ENCODE measurements at places on chromosomes 5 and 9.

GRCh38 chr5:32076699-32077695 is 97.1 kb downstream of the GOLPH3 start:
- peak; percentile 82 for DNase-seq

DNA sequence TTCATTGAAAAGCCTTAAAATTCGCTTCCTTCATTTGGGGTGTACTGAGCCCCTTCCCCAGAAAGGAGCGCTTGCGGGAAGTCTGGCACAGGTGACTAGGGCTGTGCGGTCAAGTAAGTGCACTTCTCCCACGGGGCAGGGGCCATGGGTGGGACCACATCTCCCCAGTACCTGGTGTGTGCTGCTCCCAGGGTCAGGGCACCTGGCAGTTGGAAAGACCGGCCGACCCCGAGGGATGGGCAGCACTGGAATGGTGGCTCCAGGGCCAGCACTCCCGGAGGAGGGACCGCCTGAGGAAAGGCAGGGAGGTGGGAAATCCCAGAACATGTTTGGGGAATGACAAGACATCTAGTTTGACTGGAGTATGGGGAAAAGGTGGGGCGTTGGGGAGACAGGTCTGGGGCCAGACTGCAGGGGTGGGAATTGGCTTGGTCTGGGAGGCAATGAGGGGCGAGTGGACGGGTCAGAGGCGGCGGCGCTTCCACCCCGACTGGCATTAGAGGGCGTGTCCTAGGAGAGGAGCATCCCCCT is 727 bp upstream of the GLIPR2 start:
- DNase-seq: no peak

- DNase-seq: no peak
Measured at GRCh38 chr9:110821064-110821463, 152.5 kb downstream of the MUSK start.

DNA sequence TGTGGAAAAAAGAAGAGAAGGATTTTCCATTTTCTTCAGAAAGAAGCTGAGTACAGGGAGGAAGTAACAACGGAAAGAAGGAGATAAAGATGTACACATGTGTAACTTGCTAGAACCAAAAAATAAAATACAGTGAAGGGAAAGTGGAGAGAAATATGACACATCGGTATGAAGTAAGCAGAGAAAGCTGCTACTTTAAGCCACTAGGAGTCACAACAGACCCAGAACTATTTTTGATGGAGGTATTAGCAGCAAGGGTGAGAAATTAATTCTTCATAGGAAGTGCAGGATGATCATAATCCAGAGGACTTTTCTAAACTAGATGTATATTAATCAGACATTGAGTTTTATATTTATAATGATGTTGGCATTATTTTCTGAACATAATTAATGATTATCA is 88.5 kb downstream of the FAM174A start:
- DNase-seq: no peak

DNA sequence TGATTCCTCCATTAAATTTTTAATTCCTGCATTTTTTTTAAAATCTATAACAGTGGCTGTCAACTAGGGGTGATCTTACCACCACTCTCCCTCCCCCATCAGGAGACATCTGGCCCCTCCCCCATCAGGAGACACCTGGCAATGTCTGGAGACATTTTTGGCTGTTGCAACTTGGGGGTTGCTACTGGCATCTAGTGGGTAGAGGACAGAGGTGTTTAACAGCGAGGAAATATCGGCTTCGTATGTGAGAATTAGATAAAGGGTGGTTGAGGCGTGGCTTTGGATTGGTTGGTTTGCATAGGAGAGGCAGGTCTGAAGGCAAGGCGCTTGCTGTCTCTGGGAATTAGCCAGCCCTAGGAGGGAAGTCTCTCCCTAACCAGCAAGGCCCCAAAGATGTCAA is 10.5 kb downstream of the CDHR2 start:
- no peak for DNase-seq

GRCh38 chr9:120436983-120437475 is 142.9 kb downstream of the CDK5RAP2 start:
- DNase-seq: no peak

DNA sequence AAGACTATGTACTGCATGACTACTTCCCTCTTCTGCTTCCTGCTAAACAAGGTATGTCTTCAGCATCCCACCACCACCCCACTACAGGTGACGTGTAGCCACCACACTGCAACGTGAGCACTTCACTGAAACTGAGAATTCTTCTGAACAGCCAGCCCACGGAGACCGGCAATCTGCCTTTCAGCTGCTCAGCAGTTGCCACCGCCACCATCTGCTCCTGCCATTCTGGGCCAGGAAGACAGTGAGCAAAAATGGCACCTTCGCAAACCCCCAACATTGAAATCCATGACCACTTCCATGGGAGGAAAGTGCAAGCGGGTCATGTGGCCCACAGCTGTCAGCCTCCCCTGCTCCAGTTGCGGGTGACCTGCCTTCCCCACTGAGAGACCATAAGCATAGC is 443.4 kb upstream of the ST8SIA4 start:
- no peak for DNase-seq

DNA sequence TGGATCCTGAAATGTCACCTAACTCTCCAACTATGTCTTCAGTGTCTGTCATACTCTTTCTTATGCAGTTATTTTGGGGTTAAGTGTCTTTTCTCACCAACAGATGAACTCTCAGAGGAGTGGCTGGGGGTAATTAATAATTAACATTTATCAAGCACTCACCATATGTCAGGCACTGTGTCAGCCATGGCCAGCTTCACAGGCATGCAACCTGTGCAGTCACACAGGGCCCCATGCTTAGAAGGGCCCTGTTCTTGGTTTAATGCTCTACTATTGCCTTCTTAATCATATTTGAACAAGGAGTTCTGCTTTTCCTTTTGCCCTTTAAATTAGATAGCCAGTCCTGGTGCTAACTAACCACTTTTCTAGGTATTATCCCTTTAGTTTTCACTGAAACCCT is 3.4 kb upstream of the GRPEL2 start:
- DNase-seq: no peak

GRCh38 chr9:93200989-93201334 is 17.0 kb downstream of the WNK2 start:
- DNase-seq: no peak

GRCh38 chr9:26723486-26723885 is 169.1 kb downstream of the CAAP1 start:
- no peak for DNase-seq

DNA sequence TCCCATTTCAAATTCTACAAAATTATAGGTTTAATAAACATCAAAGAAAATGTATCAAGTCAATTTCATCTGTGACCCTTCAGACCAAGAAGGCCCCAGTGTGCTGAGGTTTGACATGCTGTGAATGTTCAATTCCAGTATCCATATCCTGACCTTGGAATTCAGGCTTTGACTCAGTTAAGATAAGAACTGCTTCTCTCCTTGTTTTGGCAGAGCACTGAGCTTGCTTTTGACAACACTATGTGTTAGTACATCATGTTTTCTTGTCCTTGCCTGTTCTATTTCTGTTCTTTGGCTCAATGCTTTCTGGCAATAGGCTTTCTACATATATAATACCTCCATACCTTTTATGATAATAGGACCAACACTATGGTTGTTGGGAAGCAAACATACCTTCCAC is 105.6 kb downstream of the PLCXD3 start:
- no peak for DNase-seq

DNA sequence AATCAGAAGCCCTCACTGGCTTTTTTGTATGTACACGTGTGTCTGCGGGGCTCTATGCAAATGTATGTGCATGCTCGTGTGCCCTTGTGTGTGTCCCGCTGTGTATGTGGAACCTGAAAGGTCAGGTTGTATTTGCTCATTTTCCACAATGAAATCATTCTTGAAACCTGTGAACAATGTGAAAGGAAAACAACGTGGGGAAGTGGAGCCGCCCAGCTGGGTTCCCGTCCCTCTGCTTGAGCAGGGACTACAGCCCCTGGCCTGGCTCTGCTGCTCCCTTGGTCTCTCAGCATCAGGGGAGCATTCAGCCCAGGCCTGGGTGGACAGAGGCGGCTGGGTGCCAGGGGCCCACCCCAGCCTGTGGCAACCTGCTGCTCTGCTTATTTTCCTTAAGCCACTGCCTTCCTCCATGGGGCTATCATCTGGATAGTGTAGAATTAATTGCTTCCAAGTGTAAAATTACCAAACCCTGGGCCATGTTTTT is 3.0 kb downstream of the ECSCR start:
- DNase-seq: no peak

- DNase-seq: no peak
Measured at GRCh38 chr9:122087406-122088200, 5.5 kb downstream of the TTLL11 start.

DNA sequence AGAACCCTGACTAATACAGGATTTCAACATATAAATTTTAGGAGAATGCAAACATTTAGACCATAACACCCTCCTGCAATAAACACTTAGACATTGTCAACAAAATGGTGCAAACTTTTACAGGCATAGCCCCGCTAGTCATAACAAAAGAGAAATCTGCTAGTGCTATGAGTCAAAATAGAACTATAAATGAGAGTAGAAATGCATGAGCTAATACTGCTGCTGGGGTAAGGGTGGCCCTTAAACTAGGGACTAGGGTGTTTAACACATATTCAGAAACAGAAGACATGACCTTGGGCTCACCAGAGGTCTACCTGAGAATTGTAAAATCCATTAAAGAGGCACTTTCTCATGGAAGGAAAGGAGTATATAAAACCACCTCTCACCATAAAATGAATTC is 131.6 kb downstream of the TLR4 start:
- DNase-seq: no peak

GRCh38 chr5:145838276-145838675 is 3.1 kb upstream of the PRELID2 start:
- no peak for DNase-seq

DNA sequence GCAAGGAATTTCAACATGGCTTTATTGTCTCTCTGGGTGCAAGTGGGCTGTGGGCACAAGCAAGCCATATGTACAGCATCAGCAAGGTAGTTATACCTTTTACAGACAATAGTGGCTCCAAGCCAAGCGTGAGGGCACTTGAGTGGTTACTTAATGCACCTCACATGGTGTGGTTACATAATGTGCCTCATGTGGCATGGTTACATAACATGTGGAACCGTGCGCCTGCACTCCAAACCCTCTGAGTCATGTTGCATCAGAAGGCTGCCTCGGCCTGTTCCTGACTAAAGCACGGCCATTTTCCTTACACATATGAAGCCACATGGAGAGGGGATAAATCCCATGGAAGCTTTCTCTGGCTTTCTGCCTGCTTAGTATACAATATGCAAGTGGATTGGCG is 150.9 kb downstream of the OSTF1 start:
- DNase-seq: no peak

DNA sequence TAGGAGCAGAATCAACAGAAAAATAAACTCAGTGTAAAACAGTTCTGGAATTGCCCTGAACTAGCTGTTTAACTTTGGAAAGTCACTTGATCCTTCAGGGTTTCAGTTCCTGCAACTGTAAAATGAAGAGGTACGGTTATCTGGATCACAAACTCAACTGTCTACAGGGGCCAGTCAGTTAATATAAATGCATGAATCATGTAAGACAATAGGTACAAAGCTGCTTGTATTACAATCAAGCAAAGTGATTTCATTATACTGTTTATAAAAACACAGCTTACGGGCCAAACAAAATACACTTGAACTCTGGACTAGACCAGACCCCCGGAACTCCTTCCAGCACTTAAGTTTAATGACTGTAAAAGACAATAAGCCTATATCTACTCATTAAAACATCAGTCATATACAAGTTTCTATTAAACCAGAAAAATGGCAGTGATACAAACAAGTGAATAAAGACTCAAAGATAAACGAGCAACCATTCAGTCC is 73.0 kb downstream of the MRPS27 start:
- no peak for DNase-seq

DNA sequence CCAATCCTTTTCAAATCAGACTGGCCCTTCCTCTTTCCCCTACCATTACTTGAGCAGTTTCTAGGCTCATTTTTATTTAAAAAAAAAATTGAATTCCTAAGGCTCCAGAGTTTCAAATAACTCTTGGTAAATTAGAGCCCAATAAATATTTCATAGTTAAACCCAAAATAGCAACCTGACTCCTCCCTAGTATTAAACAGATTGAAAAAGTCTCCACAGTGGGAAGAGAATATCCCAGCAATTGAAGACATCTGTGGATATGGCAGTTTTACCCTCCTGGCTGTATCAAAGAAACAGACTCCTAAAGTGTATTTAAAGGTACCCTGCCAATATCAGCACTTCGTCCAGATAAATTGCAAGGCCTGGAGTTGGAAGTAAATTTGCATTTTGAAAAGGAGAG is 52.7 kb upstream of the GDNF start:
- no peak for DNase-seq

GRCh38 chr9:137987244-137988030 is 109.9 kb downstream of the CACNA1B start:
- no peak for DNase-seq

DNA sequence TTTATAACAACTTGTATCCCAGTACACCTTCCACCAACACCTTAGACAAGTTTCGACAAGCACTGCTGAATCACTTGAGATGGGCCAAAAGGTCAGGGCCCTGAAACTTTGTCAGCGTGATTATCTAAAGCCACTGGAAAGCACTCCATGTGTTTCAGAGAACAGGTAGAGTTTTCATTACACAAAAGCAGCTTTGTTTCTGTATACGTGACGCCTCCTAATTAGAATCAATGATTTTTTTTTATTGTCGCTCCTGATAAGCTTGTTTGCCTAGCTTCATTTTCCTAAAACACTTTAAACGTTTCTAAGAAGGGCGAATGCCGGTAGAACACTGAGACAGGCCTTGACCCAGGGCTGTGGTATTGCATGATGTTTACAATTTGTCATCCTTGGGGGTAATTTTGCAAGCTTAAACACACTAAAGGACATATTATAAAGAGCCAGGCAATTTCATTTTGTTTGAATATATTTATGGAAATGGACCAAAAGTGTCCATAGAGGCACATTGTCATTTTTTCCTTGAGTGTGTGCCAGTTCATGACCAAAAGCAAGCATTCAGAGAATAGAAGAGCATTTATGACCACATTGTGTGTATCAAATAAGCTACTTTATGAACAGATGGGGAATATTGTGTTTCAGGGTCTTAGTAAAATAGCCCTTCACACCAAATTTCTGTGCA is 193.6 kb downstream of the GLIS3 start:
- DNase-seq: no peak

GRCh38 chr9:91884696-91885687 is 65.0 kb downstream of the ROR2 start:
- no peak for DNase-seq

- no peak for DNase-seq
Measured at GRCh38 chr5:148497757-148498156, 114.0 kb downstream of the FBXO38 start.

GRCh38 chr9:133332381-133332730 is 3.6 kb downstream of the SURF6 start:
- DNase-seq: no peak

DNA sequence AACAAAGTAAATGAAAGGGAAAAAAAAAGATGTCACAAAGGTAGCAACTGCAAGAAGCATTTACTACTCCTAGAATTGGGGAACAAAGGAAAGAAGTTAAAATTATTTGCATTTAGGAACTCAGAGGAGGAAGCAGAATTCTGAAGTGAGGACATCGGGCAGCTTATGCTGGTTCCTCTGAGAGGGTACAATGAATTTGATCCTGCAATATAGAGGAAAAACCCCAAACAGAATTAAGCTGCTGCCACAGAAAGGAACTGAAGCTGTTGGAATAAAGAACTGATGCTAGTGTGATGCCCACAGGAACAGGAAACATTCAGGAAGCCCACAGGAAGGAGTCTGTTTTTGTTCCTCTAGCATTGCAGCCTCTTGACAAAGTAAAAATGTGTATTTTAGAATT is 22.3 kb upstream of the TBCA start:
- DNase-seq: no peak

Measured in mesenteric fat pad (tissue), 1 donor.